ENCODE measurements at places on chromosomes 12 and 14.

DNA sequence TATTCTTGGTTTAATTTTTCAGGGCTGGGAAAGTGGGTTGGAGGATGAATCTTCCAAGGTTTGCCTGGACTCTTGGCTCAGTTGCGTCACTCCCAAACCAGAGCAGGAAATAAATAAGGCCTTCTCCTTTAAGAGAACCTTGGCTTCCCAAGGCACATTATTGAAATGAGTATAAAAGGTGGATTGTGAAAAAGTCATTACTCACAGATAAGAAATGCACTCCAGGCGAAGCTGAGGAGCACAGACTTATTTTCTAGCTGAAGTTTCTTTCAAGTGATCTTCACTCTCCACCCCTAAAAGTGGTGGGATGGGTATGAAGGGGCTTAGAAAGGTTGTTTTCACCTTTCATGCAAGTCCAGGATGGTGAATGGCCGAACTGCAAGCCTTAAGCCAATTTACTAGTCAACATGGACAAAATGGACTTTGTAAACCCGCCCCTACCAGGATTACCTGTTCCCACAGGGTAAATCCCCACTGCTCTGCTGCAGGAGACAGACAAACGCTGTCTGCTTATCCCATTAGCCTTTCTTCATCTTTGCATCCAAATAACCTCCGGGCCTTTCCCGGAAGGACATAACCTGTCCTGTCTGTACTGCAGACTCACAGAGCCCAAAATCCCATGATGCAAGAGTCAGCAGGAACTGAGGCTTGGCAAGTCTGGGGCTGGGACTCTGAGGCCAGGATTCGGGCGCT, 207.6 kb downstream of the BCL11B start:
- no peak for DNase-seq

DNA sequence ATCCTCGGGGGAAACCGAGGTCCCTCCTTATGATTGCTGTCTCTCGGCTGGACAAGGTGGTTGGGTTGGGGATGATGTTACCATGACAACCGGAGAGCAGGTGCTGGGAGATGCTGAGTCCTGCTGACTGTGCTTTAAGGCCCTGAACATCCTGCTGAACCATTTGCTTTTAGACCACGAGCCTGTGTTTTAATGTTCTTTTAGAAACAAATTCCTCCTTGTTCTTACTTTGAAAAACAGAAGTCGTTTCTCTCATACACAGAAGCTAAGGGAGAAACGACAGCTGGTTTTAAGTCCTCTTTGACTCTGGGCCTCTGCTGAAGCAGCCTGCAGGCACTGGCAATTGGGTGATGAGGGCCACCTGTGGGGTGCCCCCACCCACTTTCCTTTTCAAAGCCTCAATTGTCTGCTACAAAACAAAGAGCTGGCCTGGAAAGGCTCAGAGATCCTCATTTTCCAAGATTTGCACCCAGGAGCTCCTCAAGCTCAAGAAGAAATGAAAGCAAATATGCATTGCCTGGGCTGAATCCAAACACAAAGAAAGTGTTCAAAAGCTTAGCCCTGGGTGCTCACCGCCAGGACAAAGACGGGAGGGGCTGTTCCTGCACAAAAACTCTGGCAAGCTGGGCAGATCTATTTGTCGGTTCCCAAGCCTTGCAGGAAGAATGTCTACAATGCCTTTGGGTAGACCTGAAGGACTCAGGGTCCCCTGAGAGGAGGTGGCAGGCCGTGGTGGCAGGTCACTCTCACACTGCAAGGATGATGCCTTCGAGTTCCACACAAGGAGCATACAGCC, 90.0 kb upstream of the CLMN start:
- DNase-seq: no peak

GRCh38 chr12:52380271-52380694, 5.2 kb downstream of the KRT84 start:
- DNase-seq: no peak

DNA sequence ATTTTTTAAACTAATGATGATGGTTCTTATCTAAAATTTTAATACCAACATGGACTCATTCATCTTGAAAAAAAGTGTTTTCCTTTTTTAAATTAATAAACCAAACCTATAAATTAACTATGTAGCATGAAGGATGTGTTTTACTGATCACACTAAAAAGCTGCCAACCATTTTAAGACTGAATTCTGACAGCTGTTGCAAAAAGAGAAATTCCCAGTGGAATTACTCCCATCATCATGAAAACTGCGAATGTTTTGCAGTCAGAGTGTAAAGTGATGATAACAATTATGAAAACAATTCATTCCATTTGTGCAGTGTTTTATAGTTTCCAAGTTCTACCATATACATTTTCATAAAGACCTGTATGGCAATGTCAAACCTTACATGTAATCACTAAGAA, 232.8 kb downstream of the SLC2A13 start:
- DNase-seq: no peak

DNA sequence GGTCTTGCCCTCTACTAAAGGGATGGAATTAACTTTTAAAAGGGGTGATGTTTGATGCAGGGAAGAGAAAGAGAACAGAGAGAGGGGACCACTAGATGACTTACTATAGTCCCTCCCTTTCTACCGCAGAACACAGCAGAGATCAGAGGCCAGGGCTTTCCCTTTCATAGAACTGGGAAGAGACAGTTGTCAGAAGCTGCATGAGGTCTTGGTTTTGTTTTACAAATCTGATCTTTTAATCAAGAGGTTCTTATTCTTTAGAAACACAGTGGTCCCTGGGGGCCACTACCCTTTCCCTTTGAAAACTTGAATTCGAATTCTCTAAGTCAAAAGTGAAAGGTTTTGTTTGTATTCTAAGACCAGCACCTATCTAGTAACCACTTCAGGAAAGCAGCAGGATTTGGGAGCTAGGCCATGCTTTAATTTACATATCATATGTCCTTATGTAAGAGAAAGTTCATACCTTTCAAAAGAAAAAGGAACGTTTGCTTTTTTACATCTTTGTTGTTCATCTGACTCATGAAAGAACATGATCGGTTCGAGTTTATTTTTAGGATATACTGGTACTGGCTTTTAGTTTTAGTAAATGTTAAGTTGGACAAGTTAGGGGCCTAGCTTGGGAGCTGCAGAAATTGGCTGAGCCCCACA, 6.3 kb downstream of the FBXL14 start:
- no peak for DNase-seq
